ENCODE measurements at places on chromosomes 1 and 21.

- no peak for DNase-seq
These were observed 683 bp downstream of the PPOX start for GRCh38 chr1:161166669-161167548.

DNA sequence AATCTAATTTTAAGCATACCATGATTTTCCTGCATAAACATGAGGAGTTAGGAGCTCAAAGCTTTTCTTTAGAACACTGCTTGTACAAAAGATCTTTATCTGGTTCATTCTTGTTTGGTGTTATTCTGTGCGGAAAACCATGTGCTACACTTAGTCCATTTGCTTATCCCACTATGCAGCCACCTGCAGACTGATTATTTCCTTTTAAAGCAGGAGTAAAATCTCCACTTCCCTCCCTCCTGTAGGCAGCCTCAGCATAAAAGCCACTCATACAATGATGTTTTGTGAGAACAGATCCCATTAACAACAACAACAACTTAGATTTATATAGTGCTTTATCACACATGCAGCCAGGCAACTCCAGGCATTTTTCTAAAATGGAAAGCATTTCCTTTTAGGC is 355.3 kb upstream of the NEGR1 start:
- no peak for DNase-seq

DNA sequence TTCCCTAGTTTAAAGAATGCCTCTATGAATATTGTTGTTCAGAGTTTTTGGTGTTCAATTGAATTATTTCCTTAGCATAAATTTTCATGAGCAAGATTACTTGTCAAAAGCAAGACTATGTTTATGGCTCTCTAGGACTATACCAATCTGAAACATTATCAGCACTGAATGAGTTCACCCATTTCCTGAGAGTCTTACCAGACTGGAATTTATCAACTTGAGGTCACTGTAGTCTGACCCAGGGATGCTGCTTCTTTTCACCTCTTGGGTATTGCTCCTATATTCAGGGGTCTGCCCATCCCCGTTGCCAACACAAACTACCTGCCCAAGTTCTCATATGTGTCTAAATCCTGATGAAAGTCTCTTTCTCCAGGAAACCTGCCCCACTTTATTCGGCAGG is 42.6 kb downstream of the OPTC start:
- no peak for DNase-seq

DNA sequence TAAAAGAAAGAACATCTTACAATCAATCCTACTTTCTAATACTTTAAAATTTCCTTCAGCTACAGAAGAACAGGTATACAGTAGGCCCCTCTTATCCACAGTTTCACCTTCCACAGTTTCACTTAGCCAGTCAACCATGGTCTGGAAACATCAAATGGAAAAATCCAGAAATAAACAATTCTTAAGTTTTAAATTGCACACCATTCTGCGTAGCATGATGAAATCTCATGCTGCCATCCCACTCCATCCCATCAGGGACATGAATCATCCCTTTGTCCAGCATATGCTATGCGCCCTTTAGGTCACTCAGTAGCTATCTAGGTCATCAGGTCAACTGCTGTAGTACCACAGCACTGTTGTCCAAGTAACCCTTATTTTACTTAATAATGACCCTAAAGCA is 67.7 kb downstream of the HSF2BP start:
- no peak for DNase-seq

GRCh38 chr1:179809506-179810366 is 66.6 kb downstream of the FAM163A start:
- peak; percentile 65 for DNase-seq

DNA sequence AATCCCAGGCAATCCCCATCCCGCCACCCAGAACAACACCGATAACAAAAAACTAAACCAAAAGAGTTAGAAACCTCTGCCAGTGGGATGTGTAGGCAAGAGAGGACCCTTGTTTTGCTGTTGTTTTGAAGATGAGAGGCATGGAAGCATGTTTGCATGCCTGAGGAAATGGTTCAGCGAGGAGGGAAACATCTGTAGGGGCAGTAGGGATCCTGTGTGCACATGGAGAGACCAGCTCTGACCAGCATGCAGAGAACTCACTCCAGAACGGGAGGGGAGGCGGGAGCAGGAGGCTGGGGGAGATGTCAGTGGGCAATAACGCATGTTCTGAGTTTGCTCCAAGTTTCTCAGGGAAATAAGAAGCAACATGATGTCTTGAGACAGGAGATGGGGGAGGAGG is 5.3 kb downstream of the CLDN14 start:
- no peak for DNase-seq
